Left forelimb (tissue), 1 donor: ENCODE measurements at places on chromosomes 4 and X.

DNA sequence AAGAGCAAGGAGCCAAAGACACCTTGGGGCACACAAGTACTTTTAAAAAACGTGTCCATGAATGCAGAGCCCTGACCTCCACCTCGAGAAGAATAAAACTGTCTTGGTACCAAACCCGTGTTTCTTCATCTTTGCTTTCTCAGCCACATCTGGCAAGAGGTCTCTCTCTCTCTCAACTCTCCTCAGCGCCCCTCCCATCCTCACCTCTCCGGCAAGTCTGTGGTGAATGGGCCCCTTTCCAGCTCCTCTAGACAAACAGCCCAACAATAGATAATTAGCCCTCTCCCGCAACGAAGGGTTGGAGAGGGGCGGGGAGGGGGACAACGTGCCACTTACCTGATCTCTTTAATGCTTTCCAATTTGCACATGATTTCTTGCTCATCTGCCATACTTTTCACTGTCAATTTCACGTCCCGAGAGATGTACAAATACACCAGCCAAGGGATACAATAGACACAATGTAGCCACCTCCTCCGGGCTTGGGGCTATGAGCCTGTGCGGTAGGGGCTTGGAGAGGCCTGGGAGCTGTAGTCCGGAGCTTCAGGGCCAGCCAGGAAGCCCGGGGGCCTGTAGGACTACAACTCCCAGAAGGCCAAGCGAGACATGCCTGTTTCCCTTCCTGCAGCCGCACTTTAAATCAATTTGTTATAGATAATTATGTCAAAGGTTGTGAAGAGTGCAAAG, at the start of gene ZC4H2:
ZC4H2 (minus strand) TSS at position 462 of the 684 bp plus-strand sequence; CDS start at position 389, 73 bp downstream.
- DNase-seq, result peak; percentile 77

GRCh38 chr4:38131371-38132091, 171.3 kb downstream of the PTTG2 start:
- DNase-seq, result peak; percentile 63

DNA sequence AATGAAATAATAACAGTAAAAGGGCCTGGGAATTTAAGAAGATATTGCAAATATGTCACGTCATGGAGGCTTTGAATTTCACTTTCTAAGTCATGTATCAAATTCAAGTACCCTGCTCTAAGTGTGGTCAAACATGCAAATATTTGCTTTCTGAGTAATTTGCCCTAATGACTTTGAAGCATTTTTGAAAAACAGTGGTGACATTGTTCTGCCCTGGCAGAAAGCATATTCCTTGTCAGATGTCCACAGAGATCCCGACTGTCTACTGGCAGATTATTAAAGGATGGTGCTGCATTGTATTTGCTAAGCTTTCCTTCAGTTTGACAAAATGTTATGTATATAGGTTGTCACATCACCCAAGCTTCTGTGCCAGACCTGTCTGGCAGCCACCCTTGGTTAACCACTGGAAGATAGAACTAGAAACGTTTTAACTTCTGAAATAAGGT, 92.5 kb downstream of the ANK2 start:
- DNase-seq, result no peak

GRCh38 chr4:15695240-15695699, 7.6 kb upstream of the BST1 start:
- no peak for DNase-seq

- no peak for DNase-seq
Measured at GRCh38 chr4:39881789-39882188, 95.9 kb downstream of the PDS5A start.

DNA sequence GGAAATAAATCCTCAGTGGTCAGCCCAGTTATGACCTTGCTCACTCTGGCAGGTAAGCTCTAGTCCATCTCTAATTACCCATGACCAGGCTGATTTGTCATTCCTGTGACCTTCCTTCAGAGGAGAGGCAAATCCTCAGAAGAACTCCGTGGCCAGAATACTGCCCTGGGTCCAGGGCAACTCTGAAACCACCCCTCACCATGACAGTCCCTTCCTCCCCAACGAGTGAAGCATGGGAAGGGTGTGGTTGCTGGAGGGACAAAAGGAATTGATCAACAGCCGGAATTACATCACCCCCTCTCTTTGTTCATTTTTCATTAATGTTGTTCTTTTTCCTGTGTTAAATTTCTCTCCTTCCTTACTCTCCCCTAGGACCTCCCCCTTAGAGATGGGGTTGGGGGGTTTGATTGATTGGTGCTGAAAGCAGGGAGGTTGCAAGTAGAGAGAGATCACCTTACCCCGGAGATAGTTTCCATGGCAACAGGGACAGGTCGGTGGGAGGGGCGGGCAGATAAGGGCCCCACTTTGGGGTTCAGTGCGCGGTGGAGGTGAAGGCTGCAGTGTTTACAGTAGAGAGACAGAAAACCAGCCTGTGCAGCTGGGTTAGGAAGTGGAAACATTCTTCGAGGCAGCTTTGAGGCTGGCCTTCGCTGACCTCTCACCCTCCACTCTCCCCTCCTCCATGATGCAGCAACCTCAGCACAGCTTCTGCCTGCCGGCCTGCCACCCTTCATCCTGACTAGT, 647.4 kb downstream of the BCOR start:
- no peak for DNase-seq

DNA sequence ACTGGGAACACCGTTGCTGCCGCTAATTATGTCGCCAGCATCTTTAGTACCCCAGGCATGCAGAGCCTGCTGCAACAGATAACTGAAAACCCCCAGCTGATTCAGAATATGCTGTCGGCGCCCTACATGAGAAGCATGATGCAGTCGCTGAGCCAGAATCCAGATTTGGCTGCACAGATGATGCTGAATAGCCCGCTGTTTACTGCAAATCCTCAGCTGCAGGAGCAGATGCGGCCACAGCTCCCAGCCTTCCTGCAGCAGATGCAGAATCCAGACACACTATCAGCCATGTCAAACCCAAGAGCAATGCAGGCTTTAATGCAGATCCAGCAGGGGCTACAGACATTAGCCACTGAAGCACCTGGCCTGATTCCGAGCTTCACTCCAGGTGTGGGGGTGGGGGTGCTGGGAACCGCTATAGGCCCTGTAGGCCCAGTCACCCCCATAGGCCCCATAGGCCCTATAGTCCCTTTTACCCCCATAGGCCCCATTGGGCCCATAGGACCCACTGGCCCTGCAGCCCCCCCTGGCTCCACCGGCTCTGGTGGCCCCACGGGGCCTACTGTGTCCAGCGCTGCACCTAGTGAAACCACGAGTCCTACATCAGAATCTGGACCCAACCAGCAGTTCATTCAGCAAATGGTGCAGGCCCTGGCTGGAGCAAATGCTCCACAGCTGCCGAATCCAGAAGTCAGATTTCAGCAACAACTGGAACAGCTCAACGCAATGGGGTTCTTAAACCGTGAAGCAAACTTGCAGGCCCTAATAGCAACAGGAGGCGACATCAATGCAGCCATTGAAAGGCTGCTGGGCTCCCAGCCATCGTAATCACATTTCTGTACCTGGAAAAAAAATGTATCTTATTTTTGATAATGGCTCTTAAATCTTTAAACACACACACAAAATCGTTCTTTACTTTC, 1.8 kb downstream of the UBQLN2 start:
- DNase-seq, result no peak

GRCh38 chr4:76747563-76747962, 150.4 kb downstream of the SOWAHB start:
- no peak for DNase-seq

DNA sequence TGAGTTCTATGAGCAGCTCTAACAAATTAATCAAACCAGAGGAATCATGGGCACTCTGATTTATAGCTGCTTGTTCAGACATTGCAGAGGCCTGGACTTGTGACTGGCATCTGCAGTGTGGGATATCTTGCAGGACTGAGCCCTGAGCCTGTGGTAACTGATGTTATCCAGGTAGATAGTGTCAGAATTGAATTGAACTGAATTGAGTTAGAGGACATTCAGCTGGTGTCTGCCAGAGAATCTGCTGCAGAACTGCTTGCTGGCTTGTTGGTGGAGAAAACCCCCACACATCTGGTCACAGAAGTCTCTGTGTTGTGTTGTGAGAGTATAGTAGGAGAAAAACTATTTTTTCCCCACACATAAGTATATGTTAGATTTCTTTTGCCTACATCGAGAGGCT, 42.2 kb downstream of the SMIM20 start:
- no peak for DNase-seq

GRCh38 chrX:118971552-118971951, 2.9 kb upstream of the LONRF3 start:
- no peak for DNase-seq

GRCh38 chr4:123659262-123659661, 262.7 kb downstream of the SPRY1 start:
- DNase-seq, result no peak

GRCh38 chr4:182449186-182449929, 206.2 kb downstream of the TENM3 start:
- no peak for DNase-seq

DNA sequence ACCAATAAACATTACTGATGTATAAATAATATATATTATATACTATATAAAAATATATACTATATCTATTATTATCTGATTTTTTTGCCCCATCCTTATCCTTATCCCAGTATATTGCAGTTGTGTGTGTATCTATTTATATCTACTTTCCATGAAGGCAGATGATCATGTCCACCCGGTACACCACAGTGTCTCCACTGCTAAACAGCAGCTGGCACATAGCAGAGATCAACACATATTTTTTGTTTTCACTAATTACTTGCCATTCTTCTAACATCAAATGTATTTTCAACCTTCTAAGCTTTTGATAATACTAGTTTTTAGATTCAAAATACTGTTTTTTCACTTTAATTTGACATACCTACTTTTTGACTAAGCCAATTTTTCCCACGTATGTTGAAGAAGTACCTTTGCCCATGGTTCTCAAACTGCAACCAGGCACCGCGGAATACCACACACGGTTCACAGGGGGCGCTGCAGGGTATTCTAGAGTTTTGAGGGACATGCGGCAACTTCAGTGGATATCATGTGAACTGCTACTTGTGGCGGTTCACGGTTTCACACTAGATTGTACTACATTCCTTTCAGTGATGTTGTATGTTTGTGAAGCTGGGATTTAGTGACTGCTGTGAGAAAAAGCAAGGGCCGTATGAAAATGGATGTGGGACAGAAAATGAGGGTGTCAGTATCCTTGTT, 182.5 kb upstream of the NPY2R start:
- DNase-seq, result no peak

DNA sequence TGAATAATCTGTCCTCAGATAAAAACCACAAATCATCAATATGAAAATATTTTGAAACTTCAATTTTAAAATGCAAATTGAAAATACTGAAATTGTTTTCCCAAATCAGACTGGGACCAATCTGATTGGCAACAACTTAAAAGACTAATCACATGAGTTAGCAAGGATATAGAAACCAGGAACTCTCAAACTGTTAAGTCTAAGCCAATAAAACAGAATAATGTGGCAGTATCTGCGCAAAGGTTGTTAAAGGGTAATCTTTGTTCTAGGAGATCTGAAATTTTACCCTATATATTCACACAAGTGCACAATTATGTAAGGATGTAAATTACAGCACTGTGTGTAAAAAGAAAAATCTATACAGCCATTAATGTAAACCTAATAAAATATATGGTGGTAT, 29.7 kb downstream of the EIF4E start:
- DNase-seq, result no peak
